ENCODE measurements at places on chromosomes 7 and 10. TPM values are rescaled to one million over a fixed set of nuclear protein-coding genes. Genes with fewer than 3 reads are reported as not detected.

HOXA9 gene
- 0.39 TPM for total RNA-seq

GRCh38 chr10:121952226-121952625 lies 22.8 kb downstream of the NSMCE4A start:
- DNase-seq, result no peak

CHST15 gene
- total RNA-seq, result 11.9 TPM

GOLGA7B gene
- 4.6 TPM for total RNA-seq

DNA sequence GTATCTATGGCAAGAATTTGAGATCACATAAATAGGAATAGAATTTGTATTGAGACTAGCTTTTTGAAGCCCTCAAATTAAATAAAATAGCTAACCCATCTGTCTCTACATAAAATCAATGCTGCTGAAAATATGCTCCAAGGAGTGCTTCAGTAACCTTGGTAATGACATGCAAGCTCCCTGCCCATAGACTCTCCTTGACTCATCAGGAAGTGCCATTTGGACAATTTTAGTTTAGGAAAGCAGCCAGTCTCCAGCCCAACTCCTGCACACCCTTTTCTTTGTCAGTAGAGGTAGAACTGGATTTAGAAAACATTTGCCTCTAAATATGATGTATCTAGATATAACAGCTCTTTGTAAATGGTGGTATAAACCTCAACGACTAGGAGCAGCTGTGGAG lies 69.9 kb upstream of the PTPRZ1 start:
- DNase-seq, result no peak
